Ureter (tissue), 1 donor: ENCODE measurements at places on chromosomes 13 and 19. TPM values are rescaled to one million over a fixed set of nuclear protein-coding genes. Genes with fewer than 3 reads are reported as not detected.
A peak's percentile ranks its signal among the peaks of the same experiment; 100 is the strongest.

ZNF433 gene
- total RNA-seq: 20.0 TPM

SELENOV gene
- total RNA-seq: not detected

PEPD gene
- 86.6 TPM for total RNA-seq

GFY gene
- not detected for total RNA-seq

COX6B1 gene
- total RNA-seq: 473 TPM

STOML3 gene
- total RNA-seq: not detected

SIX5 gene
- 18.1 TPM for total RNA-seq

PCDH9 gene
- total RNA-seq: 19.0 TPM

CLEC17A gene
- total RNA-seq: 0.26 TPM

- no peak for DNase-seq
Observed at GRCh38 chr13:114118511-114119123, 13.8 kb downstream of the RASA3 start.

- DNase-seq: no peak
Observed at GRCh38 chr19:35439921-35440320, 8.1 kb upstream of the FFAR2 start.

DNA sequence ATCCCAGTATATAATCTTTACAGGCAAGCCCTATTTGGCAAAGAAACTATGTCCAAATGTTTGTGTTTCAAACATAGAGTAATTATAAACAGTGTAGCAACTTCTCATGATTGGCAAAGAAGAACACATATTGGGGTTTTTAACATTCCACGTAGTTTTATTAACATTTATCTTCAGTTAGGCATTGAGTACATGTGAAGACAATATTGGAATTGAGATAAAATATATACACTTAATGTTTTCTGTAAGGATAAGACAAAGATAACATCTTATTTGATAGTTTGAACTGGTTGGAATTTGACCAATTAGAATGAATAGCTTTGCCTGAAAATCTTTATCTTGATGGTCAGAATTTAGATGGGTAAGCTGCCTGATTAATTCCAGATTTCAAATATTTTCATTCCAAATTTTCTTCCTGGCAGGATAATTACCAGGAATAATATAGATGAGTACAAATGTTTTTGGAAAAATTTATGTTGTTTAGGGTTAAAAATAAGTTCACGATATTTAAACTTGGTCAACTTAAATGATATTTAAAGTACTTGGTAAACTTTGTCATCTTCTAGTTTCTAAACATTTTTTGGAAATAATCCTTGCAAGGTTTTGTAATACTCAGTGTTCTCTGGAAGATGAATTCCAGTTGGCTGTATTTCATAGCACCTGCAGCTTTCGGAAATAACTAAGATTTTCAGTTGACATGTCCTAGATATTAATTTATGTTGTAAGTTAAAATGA lies 536.5 kb upstream of the SPRY2 start:
- DNase-seq: no peak

DNA sequence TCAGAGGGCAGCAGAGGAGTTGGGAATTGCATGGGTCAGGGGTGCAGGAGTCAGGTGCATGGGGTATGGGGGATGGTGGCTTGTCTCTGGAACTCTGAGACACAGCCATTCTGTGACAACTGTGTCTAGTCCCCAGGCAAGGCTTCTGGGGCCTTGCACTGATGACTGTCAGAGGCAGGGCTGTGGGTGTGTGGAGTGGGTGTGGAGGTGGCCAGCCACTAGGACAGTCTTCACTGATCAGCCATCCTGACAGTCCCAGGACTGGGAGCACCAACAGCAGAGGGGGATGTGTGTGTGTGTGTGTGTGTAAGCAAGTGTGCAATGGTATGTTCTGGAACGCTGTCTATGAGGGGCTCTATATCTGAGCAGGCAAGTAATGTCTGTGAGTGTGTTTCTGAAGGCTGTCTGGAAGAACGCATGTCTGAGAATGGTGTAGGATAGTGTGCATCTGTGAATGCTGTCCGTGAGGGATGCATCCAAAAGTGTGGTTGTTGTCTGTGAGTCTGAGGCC lies 5.4 kb downstream of the NUMBL start:
- DNase-seq: no peak

DNA sequence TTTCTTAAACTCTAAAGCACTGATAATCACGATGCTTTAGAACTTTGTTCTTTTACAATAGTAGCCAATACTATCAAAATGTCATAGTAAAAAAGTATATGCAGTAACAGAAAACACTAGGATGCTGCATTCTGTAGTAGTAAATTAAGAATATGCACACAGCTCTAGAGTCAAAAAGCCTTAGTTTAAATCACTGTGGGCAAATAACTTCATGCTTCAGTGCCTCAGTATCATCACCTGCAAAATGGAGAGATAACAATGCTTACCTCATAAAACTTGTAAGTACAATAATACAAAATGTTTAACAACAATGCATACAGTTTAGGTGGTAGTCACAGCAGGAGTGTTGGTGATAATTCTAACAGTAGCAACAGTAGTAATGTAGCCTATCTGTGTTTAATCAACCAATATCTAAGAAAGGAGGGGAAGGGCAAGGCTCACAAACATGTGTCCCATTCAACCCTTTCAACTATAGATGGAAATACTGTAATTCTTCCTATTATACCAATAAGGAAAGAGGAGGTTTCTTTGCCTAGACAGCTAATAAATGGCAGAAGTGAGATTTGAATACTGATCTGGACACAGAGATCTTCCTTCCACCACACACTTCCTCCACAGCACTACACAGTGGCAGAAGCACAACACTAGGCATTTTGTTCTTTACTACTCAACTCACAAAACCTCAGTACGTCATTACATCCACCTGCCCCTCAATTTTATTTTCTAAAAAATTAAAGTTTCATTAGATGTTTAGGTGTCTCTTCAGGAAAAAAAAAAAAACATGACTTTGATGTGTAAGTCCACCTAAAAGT lies 4.6 kb downstream of the RBM26 start:
- no peak for DNase-seq

DNA sequence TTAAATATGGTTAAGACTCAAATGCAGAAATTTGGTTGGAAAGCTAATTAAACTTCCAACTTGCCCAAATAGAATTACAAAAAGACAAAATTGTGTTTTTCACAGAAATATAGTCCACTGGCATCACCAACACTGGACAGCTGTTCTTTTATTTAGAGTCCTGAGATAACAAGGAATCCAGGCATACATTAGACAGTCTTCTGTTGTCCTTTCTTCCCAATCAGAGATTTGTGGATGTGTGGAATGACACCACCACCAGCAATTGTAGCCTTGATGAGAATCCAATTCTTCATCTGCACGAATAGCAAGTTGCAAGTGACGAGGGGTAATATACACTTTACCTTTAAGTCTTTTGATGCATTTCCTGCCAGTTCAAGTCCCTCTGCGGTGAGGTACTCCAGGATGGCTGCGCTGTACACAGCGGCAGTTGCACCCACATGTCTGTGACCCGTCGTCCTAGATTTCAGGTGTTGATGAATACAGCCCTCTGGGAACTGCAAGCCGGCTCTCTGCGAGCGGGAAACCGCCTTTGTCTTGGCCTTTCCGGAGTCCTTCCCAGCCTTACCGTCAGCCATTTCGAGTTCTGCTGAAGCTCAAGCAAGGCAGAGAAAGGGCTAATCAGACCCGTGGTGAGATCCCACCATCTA lies 14.7 kb downstream of the UBAC2 start:
- no peak for DNase-seq

GRCh38 chr19:39843919-39844793 lies 2.0 kb downstream of the FBL start:
- no peak for DNase-seq

DNA sequence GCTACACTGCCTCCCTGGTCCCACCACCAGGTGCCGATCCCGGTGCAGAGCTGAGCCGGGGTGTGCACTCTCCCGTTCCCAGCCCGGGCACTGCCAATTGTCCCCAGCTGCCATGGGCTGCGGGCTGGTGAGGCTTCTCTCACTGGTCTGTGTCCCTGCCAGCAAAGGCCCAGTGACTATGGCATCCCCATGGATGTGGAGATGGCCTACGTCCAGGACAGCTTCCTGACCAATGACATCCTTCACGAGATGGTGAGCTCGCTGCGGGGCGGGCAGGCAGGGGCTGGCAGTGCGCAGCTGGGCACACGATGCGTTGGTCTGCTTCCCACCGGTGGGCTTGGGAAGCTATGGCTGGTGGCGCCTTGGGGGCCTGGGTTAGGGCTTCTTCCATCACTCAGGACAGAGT lies 14.6 kb downstream of the MPND start:
- no peak for DNase-seq

GRCh38 chr13:97057176-97057575 lies 62.9 kb upstream of the OXGR1 start:
- DNase-seq: no peak

- DNase-seq: no peak
Observed at GRCh38 chr13:80399340-80400163, 58.6 kb upstream of the SPRY2 start.

DNA sequence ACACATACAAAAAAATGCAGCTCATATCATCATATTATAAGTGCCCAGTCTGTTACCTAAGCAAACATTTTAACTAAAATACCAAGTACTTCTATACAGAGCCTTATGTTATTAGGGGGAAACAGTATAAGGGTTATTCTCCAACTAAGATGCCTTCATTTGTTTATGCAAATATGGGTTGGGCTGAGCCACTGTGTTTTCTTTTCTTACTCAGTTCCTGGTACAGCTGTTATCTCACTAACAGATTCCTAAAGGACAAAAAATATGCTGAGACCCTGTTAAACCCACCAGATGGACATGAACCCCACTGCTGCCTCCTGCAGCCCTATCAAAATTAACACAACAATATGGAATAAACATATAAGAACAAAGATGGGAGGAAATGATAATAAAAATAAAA lies 34.5 kb upstream of the SMAD9 start:
- no peak for DNase-seq

DNA sequence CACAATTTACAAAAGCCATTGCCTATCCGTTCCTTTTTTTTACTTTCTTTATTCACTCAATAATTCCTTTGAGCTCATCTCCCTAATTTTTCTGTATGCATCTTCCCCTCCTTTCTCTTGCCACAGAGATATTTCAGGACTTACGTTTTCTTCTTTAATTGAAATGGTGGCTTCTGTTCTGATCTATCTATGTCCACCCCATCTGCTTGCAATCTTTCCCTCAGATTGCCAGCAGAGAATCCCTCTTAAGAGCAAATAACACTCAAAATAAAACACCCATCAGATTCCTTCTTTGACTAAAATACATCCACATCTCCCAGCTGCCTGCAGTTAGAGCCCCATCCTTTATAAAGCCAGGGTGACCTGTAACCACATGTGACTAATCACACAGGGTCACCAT lies 478.6 kb downstream of the EFNB2 start:
- DNase-seq: no peak

GRCh38 chr13:73521290-73521624 lies 462.5 kb downstream of the KLF5 start:
- DNase-seq: no peak

DNA sequence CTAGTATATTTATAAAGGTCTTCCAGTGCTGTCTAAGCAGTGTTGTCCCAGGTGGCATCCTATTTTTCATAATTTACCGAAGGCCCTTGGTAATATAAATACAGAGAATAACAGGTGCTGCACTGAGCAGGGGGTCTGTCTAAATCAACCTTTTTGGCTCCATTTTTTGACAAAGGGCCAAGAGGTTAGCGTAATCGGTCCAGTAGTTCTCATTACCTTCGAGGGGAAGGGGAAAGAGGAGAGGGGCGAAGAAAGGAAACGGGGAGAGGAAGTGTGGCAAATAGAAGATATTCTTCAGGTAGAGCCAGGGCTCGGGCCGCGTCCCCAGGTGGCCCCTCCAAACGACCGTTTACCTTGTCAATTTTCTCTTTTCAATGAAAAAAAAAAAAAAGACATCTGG lies 749 bp upstream of the PAN3 start:
- no peak for DNase-seq

DNA sequence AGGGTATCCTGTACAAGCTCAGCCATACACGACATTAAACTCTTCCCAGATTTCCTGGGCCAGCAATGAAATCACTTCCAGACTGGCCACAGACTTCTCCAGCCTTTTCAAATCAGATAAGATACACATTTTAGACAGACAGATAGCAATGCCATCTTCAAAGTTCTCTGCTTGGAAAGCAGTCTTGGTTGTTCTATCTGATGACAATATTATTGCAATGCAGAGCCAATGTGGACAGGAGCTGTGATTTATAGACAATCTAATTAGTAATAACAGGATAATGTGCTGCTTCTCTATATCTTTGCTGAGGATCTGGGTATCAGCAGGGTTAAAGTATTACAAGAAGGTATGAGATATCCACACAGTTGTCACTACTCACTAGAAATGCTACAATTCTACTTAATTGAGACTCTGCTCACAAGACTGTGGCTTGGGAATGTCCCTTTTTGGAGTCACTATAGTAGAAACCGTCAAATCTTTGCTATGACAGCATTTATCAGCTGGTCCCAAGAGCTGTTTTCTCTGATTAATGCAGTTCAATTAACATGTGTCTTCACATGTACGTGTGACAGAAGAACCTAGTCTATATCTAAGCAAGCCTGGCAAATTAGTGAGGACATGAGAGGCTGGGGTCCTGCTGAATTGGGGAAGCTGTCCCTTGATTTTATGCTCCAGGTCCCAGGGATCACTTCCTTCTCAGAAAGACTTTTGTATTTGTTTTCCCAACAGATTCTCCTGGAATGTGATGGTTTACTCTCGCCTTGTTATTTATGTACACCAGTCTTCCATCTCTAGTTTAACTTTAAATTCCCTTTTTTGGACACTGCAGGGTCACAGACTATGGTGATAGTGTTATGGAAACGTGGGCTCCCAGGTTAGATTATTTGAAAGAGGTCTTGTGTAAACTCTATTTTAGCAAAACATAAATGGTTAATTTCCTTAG lies 68.8 kb downstream of the COL4A1 start:
- DNase-seq: peak; percentile 1

DNA sequence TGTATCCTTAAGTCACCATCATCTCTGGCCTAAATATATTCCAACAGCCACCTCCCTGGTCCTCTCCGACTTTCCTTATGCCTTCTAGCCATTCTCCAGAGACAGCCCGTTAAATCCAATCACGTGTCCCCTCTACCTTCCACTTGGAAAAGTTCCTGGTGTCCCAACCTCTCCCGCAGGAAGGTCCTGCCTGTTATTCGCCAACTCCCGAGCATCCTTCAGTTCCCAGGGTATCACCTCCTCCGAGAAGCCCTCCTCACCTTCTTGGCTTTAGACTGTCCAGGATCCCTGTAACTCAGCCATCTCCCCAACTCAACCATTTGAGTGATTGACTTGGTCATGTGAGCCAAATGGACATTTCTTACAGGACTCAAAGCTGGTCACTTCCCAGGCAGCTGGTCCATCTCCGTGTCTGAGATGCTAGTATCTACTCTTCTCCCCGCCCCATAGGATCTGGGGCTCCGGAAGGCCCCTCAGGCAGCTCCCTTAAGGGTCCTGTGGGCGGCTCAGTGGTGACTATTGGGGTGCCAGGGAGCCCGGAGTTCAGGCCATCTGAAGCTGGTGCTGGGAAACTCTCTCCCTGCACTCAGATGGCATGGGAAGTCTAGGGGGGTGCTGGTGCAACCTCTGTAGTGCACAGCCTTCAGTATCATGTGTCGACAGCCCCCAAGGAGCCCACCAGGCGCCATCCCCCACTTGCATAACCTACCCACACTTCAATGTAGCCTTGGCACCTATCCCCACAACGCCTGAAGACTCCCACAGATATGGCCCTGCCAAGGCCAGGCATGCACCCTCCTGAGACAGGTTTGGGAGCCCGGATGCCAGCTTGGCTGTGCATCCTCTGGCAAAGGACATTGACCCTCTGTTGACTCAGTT lies 27.9 kb upstream of the NANOS3 start:
- no peak for DNase-seq

GRCh38 chr13:72726726-72727416 lies 558 bp downstream of the MZT1 start:
- peak; percentile 44 for DNase-seq

- DNase-seq: no peak
Observed at GRCh38 chr13:48475230-48475629, 57.6 kb downstream of the RCBTB2 start.

GRCh38 chr19:16106121-16106520 lies 5.6 kb upstream of the RAB8A start:
- DNase-seq: no peak
